ENCODE measurements at places on chromosomes 12 and 14.
A peak's percentile ranks its signal among the peaks of the same experiment; 100 is the strongest.

DNA sequence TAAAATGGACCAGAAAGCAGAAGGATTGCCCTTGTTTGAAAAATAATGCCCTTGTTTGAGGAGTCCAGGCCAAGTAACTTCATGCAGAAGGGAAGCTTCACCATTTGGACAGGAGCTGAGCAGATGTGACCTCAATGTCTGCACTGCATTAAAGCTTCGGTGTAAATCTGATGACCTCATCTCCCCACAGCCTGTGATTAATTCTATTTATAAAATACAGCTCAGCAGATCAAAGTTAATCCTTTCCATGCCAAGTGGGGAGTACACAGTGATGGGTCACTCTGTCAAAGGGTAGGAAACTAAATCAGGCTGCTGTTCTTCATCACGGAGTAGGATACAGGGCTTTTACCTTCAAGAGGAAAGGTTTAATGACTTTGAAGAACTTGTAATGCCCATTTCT lies 533.7 kb downstream of the RPS29 start:
- DNase-seq: no peak

DNA sequence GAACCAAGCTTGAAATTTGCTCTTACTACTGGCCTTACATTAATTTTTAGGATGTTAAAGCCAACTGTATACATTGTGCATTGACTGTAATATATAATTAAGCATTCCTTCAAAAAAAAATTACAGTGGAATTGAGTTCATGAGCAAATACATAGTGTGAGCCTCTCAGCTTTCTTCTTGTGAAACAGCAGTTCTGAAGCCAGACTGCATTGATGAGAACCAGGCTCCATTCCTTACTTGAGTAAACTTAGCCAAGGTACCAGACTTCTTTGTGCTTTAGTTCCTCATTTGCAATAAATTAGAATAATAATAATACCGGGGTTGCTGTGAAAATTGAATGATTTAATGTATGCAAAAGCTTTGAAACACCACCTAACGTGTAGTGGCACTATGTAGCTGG lies 169.5 kb downstream of the ANO4 start:
- no peak for DNase-seq

GRCh38 chr12:80749456-80749855 lies 32.7 kb downstream of the MYF5 start:
- DNase-seq: no peak

DNA sequence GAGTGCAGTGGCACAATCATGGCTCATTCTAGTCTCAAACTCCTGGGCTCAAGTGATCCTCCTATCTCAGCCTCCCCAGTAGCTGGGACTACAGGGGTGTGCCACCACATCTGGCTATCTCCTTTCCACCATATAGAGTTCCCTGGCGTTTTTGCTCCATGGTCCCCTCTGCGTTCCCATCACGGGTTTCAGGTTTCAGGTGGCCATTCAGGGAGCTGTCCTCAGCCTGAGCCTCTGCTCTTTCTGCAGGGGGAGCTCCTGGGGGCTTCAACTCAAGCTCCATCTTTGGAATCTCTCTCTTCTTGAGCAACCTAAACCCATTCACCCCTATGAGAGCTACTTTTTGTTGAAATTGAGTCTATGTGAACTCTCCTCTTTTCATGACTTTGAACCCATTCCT lies 11.6 kb downstream of the SMIM41 start:
- DNase-seq: no peak

DNA sequence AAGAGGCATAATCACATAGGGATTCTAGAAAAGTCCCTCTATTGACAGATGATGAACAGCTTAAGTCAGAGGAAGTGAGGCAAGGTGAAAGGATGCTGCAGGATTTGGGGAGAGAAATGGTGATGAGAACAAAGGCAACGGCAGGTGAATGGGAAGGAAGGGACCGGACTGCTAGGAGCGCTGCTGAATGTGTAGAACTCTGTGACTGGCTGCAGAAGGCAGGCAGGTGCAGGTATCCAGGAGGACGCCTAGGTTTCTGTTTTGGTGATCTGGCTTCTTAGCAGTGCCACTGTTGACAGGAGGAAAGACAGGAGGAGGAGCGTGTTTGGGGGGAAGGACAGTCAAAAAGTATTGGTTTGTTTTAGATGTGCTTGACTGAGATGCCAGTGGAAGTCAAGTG lies 58.4 kb upstream of the TTC7B start:
- DNase-seq: no peak

GRCh38 chr12:130086248-130086647 lies 76.0 kb upstream of the FZD10 start:
- no peak for DNase-seq

DNA sequence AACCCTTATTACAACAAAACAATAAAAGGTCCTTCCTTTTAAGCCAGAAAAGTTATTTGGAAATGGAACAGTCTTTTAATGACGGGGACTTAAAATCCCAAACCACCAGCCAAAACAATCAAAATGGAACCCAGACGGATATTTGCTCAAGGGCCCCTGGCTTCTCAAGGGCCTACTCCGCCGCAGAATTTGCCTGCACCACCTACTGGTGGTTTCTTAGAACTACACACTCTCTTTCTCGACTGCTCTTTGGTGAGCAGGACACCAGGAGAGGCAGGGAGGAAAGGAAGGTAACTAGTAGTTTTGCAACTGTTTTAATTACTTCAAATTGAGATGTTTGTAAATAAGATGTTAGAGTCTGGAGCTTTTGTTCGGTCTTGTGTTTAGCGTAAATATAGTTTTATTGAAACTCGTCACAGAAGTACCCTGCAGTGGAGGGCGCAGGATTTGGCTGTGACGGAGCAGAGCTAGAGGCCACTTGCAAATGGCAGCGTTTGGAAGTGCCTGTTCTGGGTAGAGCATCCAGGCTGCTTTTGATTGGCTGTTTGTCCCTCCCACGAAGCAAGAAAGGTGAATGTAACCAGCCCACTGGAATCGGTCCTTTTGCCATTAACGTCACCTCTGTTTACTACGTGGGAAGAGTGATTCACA lies 238.5 kb downstream of the CACNA1C start:
- DNase-seq: peak; percentile 16

- DNase-seq: no peak
Observed at GRCh38 chr12:90299121-90299520, 590.5 kb upstream of the ATP2B1 start.

DNA sequence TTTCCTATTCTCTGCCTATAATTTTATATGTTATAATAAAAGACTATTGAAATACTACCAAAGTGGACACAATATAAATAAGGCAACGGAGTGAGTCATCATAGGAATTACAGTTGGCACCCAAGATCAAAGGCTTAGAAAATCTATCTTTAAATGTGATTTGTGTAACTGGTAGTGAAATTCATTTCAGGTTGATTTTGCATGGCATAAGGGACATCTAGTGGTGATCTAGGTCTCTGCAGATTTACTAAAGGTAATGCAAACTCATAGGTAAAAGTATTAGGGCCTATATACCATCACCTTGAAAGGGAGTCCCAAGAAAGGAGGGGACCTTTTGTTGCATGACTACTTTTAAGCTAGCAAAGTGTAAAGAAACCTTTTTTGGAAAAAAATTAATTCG lies 527.2 kb downstream of the NRXN3 start:
- DNase-seq: no peak

- DNase-seq: no peak
Observed at GRCh38 chr14:33317675-33318074, 379.0 kb downstream of the NPAS3 start.

All from glomerular endothelial cell (primary cell).